NAMALWA (cell line): ENCODE measurements at places on chromosomes 6 and 20.
A peak's percentile ranks its signal among the peaks of the same experiment; 100 is the strongest.

DNA sequence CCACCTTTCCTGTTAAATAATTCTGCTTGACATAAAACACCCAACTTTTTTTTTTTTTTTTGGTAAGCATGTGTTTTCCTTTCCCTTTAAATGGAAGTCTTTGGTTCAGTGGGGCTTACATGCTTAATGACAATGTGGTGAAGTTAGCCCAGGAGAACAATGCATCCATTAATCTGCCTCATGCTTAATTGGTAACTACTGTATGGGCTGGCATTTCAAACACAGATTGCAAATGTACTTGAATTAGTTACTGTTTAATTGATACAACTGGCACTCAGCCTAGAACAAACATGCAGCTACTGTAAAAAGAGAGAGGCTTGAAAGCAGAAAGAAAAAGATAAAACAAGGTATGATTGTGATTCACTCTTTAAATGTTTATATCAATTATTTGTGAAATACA is 483.6 kb upstream of the NOX3 start:
- DNase-seq, result no peak

DNA sequence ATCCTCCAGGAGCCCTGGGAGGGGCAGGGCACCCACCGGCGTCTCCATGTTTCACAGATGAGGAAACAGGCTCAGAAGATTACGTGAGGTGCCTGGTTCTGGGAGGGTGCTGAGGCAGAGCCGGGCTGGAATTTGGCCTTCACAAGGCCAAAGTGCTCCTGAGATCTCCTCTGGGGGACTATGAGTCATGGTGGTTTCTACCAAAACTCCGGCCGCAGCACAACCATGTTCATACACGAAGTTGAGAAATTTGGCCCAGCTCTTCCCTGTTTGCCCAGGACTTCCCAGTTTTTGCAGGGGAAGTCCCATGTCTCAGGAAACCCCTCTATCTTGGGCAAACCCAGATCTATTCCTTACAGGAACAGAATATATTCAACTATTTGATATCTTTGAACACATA is 172.9 kb upstream of the CDYL start:
- no peak for DNase-seq

- no peak for DNase-seq
These were observed 48.8 kb downstream of the PRR18 start for GRCh38 chr6:166259296-166259977.

GRCh38 chr20:3316136-3316535 is 77.1 kb upstream of the SLC4A11 start:
- DNase-seq, result no peak

DNA sequence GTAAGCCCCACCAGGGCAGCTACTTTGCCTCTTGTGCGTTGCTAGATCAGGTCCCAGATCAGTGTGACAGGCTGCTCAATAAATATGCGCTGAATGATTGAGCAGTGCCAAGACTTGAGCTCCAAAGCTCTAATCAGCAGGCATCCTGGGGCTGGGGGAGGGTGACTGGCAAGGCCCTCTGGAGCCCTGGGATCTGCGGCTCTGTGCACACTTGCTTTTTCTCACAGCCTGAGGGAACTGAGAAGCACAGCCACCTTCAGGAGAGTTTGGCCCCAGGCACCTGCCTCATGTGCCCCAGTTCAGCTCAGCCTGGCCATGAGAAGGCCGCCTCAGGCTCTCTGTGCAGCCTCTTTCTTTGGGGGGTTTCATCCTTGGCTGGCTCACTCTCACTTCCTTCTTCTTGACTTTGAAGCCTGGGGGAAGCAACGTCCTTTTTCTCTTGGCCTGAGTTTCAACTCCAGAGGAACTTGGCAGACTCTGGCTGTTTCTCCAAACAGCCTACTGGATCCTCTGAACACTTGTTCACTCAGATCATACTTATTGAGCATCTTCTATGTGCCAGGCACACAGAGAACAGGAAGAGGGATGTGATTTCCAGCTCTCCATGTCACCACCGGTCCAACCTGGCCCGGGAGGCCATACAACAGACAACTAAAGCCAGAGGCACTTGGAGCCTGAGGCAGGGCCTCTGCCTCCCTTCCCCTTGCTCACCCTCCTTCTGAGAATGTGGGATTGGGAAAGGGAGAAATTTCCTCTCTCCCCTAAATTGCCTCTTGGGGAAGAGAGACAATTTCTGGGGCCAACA is 114.0 kb downstream of the VEGFA start:
- peak; percentile 64 for DNase-seq

GRCh38 chr6:16750566-16750965 is 10.7 kb downstream of the ATXN1 start:
- DNase-seq, result no peak

GRCh38 chr20:49594143-49594930 is 26.4 kb upstream of the PTGIS start:
- no peak for DNase-seq

GRCh38 chr6:69220375-69220774 is 576.4 kb downstream of the LMBRD1 start:
- DNase-seq, result no peak

GRCh38 chr6:150229436-150230163 is 86.8 kb downstream of the PPP1R14C start:
- DNase-seq, result no peak
